ENCODE measurements at places on chromosomes 5 and 9. TPM values are rescaled to one million over a fixed set of nuclear protein-coding genes. Genes with fewer than 3 reads are reported as not detected.

GRCh38 chr9:130480673-130481072, 35.9 kb downstream of the ASS1 start:
- DNase-seq: no peak

GRCh38 chr9:117825609-117826347, 121.6 kb downstream of the TLR4 start:
- no peak for DNase-seq

RORB gene
- under 0.01 TPM for total RNA-seq

- DNase-seq: no peak
These were observed 177.7 kb downstream of the NR2F1-AS1 start for GRCh38 chr5:93403141-93403928.

- DNase-seq: no peak
These were observed 137.3 kb downstream of the FAM114A2 start for GRCh38 chr5:153901449-153901848.

- DNase-seq: peak; percentile 97
These were observed 115.4 kb downstream of the RGS3 start for GRCh38 chr9:113578882-113579282.

FGF1 gene
- total RNA-seq: 7.7 TPM

GRCh38 chr9:131627326-131627647, 82.0 kb downstream of the PRRT1B start:
- DNase-seq: no peak

CCDC180 gene
- 0.90 TPM for total RNA-seq

ADAMTS13 gene
- under 0.01 TPM for total RNA-seq

DNA sequence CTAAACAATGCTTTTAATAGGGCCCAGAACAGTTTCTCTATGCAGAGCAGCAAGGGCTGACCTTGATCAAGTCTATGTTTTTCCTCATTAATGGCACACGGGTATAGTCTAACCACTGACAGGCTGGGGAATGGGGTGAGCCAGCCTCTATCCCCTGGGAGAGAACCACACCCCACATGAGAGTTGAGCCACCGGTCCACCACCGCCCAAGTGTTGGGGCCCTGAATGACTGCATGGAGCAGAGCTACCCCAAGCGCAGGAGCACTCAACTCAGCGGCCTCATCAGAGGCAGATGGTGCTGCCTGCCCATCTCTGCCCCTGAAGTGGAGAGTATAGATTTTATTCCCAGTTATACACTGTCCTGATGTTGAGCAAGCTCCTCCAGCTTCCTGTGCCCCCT, 247.9 kb upstream of the IRX1 start:
- DNase-seq: no peak

DNA sequence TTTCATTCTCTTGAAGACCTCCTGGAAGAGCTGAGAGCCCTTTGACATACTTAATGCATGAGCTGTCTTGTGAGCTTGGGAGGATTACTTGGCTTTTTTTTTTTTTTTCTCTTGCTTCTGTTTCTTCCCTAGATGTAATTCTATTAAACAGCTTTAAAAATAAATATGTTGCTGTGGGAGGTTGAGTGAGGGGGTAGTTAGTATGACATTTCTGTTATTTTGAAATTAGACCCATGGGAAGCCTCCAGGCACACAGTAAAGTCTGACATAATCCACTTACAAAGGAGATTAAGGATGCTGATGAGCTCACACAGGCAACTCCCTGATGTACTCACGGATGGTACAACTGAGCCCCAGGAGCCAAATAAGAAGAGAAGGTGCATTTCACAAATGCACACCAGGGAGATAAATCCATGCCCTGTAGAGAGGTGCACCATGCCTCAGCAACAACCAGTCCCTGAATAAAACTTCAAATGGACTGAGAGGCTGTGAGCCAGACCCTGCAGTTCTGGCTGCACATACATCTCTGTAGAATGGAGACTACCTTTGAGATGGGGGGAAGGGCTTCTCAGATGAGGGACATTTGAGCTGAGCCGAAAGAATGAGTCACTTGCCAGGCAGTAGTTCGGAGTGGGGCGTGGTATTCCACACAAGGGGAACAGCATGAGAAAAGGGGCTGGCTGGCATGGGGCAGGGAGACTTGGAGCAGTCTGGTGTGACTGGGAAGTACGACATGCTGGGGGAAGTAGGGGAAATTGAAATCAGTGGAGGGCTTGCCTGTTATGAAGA, 68.7 kb downstream of the ACTL7B start:
- DNase-seq: peak; percentile 1

SLC28A3 gene
- total RNA-seq: 1.9 TPM

PTPRD gene
- total RNA-seq: 0.18 TPM

DNA sequence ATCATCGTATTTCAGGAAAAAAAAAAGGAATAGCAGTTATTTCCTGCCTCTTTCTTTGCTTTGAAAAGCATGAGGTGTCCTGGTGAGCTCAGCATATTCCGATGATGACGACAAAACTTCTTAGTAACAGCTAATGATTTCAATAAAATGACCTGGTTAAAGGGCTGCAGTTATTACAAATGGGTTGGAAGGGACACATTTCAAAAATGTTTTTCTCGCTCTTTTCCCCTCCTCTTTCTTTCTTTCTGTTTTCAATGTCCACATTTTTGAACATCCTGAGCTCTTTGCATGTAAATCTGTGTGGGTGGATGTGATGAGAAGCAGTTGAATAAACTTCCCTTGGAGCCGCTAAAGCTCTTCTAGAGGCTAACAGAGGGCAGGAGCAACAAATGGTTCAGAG, 186.8 kb upstream of the SLC27A6 start:
- DNase-seq: peak; percentile 14

ADCY2 gene
- not detected for total RNA-seq

- DNase-seq: no peak
These were observed 511 bp upstream of the WDR41 start for GRCh38 chr5:77492653-77493000.

DNA sequence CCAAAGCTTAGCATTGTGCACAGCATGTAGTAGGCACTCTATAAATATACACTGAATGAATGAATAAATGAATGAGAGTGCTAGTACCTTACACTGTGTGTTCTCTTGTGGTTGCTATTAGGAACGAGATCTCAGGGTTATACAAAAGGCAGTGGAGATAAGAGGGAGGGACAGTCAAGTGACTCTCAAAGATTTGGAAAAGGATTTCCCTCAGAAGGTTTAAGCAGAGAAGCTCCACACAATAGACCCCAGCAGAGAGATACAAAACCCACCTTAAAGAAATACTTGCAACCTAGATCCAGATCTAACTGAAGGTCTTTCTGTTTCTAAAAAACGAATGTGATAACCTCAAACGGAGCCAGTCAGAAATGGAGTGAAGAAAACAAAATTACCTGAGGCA, 11.8 kb upstream of the EFNA5 start:
- DNase-seq: no peak

PIP5KL1 gene
- 0.28 TPM for total RNA-seq

GRCh38 chr5:133408322-133408721, 204.0 kb downstream of the FSTL4 start:
- no peak for DNase-seq

DNA sequence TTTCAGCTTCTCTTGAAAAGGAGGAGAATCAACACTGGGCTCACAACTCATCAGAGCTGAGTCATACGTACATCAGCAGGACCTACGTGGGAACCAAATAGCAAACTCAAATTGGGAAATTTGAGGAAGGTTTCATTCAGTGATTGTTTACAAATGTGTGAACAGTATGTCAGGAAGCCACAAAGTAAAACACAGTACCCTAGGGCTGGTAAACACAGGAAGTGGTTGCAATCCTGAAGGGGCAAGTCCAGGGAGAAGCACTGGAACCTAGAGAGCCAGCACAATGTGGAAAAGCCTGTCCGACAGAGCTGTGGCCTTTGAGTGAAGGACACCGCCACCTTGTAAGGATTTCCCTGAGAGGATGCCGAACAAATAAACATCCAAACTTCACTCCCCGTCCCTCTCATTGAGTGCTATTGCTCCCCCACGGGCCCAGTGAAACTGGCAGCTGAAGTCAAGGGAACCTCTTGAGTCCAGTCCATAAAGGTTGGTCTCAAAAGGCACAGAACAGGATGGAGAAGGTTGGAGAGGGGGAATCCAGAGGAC, 26.7 kb upstream of the RICTOR start:
- DNase-seq: peak; percentile 99

DNA sequence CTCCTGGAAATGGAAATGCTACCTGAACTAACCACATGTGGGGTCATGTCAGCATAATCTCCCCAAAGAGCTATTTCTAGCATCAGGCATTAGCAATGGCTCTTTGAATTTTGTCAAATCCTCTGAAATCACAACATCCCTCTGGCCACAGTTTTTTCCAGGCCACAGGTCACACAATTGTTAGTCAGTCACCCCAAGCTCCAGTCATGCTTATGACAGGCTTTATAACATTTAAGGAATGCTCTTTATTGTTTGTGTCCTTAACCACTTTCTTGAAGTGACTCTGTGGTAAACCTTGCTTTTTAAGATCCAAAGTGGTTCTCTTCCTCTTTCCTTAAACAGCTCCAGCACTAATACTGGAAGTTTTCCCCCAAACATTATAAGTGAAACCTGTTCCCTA, 169.2 kb upstream of the HMHB1 start:
- peak; percentile 36 for DNase-seq

DNA sequence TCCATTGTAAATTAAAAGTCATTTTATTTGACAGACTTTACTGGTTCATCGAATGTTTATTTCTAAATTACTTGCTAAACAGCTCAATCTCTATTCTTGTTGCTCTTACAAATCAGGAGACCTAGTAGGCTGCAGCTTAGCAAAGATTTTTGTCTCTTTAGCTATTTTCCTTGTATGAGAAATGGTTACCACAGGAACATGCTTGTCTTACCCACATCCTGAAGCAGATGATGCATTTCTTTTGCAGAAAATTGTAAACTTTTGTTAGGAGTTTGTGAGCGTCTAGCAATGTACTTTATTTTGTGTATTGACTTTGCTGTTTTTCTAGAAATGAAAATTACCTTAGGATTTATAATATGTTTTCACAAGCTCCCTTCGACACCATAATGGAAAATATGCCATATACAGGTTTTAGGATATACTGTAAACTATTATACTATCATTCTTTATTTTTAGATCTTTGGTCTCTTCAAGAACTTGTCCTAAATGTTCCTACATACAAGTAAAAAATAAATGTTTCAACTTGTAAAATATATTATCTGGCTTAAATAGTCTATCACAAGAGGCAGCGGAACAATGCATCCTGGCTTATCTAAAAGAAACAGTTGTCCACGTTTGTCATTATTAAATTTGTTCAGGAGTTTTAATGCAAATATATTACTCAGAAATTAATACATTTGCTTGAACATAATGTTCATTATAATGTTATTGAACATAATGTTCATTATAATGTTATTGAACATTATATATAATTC, 54.1 kb downstream of the SPEF2 start:
- DNase-seq: no peak

DNA sequence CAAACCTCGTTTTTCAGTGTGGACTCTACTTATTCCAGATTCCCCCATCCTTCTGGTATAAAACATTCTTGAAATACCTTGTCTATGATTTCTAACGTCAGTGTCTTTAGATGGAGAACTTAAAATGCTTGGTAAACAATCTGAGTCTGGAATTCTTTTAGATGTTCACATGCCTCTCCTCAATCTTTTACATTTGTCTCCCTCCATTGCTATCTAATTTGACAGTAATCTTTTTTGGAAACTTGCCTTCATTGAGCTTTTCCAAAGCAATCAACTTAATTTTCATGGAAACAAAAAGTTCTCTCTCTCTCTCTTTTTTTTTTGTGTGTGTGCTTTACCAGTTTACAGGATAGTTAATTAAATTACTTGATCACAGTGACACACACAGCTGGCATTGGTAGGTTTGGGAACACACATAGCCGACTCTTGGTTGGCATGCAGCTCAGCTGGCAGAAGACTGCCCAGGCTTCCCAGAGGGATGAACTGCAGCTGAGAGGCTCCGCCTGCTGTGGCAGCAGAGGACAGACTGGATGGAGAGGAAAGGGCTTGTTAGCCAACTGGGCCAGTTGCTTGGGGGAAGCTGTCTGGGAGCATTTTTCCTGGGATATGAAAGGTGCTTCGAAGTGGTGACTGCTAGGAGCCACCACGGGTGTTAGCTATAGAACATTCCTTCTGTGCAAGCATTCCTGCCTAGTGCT, 271.3 kb downstream of the ZSWIM6 start:
- no peak for DNase-seq

PRLR gene
- total RNA-seq: 0.54 TPM

DNA sequence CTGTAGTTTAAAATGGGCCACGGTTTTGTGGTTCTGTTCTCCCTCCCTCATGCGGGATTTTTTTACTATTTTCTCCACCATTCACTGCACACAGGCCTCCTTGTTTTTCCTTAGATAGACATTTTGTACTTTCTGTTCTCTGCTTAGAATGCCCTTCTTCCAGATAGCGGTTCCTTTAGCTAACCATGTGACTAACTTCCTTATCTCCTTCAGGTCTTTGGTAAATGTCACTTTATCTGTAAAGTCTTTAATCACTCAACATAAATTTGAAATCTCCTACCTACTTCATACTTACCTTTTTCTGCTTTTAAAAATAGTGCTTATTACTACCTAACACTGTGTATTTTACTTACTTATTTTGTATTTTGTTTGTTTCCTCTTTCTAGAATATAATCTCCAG, 15.0 kb downstream of the FER start:
- no peak for DNase-seq

GRCh38 chr5:88049156-88049555, 219.5 kb downstream of the TMEM161B start:
- DNase-seq: no peak

GRCh38 chr5:133610489-133611356, 1.6 kb downstream of the FSTL4 start:
- DNase-seq: no peak

All from IMR-90 (cell line).